ENCODE measurements at places on chromosomes 16 and 17.

DNA sequence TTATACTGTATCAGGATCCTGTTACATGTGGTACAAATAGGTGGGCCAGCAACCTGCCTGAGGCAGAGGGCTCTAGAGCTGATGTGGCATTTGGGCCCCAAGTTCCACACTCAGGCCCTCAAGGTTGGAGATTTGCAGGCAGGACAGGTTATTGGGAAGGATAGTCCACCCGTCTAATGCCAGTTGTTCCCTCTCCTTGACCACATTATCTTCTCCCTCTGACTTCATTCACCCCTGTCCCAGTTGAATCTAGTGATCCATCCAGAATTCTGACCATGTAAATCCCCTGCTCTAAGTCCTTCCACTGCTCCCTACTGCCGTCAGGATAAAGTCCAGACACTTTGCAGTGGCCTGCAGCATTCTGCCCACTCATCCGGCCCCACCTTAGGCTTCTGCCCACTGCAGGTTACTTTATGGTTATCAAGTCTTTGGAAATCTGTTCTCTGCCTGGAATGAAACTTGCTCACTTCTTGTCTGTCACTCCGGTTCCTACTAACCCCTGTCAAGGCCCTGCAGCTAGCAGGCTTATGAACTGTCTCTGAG, 1.9 kb upstream of the NFATC3 start:
- no peak for DNase-seq

GRCh38 chr16:6977291-6977690, 355.4 kb upstream of the RBFOX1 start:
- no peak for DNase-seq

DNA sequence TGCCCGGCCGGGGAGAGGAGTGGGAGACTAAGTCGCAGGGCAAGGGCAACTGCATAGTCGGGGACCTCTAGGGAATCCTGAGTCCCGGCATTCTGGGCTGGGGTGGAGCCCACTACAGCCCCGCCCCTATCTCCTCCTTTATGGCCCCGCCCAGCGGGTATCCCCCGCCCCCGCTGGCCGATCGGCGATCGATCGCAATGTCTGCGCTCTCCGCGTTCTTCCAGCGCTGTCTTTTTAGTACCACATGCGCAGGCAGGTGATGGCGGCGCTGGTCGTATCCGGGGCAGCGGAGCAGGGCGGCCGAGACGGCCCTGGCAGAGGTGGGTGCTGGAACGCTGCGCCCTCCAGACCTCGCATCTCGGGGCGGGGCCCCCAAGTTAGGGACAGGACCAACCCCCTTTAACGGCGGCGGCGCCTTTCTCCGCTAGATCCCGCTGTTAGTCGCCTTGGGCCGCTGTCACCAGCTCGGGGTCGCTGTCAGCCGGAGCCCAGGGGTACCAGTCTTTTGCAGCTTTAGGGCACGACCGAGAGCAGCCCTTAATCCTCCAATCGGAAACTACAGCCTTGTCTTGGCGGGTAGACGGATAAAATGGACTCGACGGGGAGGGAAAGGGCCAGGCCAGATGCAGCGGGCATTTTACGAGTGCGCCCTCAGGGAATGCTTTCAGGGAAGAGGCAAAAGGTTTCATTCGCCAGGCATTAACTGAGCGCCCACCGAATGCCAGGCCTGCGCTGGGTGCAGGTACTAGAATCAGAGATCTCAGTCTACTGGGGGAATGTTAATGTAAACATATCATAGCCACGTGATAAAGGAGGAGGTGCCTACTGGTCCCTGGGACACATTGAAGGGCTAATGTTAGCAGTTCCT, at the start of gene DPH1:
Gene DPH1, plus strand, starts transcription at position 243 of the 868 bp plus-strand sequence. Its CDS starts 17 bp downstream, at position 260.
- peak; percentile 92 for DNase-seq

- no peak for DNase-seq
These were observed 191.6 kb downstream of the WWOX start for GRCh38 chr16:78290872-78291591.

DNA sequence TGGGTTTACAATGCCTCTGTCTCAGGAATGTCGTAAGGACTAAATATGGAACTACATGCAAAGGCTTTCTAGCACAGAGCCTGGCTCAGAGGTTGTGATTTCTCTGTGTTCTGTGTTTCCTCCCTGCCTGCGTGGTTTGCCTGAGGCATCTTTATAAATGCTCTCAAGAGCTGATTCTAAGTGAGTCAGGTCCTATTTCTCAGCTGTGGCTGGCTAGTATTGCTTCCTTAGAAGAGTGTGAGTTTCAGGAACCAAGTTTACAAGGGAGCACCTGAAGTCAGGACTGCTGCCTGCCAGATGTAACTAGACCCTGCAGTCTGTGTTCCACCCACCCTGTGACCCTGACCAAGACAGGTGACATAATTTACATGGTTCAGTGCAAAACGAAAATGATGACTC, 8.0 kb upstream of the CCL1 start:
- DNase-seq = peak; percentile 76

DNA sequence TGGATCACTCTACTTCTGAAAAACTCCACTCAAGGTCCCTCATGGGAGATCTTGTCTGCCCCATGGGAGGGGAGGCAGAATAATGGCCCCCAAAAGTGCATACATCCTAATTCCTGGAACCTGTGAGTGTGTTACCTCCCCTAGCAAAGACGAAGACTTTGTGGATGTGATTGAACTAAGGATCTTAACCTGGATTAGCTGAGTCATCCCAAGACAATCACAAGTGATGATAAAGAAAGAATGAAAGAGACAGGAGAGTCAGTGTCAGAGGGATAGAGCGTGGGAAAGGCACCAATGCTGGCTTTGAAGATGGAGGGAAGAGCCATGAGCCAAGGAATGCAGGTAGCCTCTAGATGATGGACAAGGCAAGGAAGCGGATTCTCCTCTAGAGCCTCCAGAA, 374.7 kb upstream of the DYNLRB2 start:
- no peak for DNase-seq

DNA sequence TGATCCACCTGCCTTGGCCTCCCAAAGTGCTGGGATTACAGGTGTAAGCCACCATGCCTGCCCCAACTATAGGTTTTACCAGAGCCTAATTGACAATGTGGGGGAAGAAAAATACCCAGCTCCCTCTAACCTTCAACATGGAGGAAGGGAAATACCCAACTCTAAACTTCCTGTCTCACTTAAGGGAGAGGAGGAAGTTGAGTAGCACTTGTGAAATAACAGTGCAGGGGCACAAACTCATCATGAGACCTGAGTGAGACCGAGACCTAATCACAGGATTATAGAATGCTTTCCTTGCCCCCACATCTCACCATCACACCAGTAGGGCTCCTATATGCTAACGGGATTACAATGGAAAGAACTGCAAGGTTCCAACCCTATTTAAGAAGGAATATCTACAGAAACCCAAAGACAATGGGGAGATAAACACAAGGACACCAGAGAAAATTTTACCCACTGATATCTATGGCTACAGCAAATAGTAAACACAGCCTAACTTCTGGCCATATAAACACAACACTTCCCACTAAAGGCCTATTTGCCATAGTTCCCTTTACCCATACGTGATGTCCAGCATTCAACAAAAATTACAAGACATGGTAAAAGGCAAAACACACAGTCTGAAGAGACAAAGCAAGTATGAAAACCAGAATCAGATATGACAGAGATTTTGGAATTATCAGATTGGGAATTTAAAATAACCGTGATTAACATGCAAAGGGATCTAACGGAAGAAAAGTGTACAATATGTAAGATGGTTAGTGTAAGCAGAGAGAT, 26.9 kb downstream of the OR3A1 start:
- DNase-seq = no peak

DNA sequence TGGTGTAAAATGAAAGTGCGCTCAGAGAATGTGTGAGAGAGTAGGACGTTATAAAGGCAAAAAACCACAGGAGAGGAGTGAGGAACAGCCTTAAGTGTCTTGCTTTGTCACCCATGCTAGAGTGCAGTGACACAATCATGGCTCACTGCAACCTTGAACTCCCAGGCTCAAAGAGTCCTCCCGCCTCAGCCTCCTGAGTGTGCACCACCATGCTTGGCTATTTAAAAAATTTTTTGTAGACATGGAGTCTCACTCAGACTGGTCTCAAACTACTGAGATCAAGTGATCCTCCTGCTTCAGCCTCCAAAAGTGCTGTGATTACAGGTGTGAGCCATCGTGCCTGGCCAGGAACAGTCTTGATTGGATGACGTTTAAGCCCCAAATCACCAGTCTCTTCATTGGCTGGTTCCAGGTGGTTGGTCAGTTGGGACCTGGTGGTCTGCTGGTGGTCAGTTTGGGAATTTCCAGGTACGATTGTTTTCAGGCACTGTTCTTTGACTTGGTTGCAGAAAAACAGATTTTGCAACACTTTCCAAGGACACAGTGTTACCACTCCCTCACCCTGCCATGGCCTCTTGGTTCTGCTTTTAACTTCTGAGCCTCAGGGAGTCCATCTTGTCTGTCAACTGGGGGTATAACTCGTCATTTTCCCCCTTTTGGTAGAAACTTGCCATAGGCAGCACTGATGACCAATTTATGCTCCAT, 21.2 kb downstream of the DHODH start:
- DNase-seq = no peak

GRCh38 chr16:56606476-56607108, 1.8 kb upstream of the MT2A start:
- DNase-seq = no peak

DNA sequence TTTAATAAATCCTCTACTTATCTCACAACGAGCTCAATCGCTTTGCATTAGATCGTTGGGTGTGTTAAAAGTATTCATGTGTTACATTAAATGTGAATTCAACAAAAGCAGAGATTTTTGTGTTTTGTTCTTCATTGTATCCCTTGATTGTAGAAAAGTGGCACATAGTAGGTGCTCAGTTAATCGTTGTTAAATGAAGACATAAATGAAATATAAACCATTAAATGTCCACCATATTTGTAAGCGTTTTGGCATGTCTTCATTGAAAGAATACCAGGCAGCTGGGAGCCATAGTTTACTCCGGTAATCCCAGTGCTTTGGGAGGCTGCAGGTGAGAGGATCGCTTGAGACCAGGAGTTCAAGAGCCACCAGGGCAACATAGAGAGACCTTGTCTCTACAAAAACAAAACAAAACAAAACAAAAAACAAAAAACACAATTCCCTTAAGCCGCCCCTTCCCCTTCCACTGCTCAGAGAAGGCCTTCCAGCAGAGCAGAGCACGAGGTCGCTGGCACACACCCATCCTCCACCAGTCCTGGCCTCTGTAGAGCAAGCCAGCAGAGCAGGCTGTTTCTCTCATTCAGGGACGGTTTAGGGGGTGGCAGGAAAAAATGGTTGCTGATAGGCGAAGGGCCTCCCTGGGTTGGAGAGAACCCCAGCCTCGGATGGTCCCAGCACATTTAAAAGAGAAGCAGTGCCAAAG, 673 bp upstream of the CHD9 start:
- peak; percentile 57 for DNase-seq

DNA sequence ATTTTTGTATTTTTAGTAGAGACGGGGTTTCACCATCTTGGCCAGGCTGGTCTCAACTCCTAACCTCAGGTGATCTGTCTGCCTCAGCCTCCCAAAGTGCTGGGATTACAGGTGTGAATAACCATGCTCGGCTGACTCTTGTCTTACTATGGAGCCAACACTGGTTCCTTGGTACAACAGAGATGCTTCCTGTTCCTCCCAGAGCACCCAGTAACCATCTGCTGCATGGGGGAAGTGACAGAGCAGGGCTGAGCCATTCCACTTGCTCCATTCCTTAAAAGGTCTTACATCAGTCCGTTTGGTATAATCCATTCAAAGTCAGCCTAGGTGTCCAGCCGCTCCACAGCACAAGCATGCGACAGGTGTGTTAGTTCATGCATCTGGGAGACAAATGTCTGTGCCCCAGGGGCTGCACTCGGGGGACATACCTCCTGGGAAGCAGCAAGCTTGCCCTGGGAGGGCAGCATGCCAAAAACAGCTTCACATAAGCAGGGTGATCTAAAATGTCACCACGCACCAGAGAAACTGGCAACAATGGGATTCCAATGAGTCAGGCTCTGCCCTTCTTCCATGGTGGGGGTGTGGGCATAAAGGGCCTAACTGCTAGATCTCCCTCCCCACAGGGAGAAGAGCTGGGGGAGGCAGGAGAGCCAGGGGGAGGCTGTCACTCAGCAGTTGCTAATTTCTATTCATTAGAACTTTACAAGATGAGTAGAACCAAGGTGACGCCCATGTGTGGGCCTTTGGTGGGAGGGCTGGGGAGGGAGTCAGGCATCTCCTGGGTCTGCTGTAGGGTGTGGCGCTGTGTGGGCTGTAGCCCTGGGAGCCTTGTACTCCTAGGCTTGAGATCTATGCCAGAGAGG, 35.5 kb downstream of the PIPOX start:
- DNase-seq = no peak

DNA sequence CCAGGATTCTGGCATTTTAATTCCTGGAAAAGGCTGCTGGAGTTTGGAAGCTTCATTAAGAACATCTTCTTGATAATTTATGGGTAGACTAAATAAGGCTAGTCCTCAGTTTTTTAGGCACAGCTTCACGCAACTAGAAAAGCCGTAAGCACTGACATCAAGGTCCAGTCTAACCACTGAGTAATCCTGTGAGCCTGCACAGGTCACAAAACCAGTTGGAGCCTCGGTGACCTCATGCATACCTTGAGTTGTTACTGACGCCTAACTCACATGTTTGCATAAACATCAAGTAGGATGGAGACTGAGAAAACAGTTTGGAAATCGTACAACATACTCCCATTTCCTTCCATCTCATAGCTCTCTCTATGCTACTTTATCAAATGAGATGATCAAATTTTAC, 63.8 kb upstream of the RCVRN start:
- no peak for DNase-seq

DNA sequence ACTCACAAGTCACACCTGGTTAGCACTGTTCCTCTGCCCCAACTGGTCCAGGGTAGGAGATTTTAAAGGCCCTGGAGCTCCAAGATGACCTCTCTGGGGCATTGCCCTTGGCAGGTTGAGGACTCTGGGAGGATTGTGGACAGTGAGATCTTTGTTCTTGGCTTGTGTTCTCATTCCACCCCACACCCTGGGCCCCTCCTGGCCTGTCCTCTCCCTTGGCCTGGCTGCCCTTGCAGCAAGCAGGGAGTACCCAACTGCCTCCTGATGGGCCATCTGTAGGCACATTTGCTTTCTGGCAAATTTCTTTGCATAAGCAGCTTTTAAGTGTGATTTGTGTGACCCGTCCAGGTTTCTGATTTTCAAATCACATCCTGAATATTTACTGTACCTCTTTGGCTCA, 239.6 kb downstream of the UTP18 start:
- DNase-seq = no peak

DNA sequence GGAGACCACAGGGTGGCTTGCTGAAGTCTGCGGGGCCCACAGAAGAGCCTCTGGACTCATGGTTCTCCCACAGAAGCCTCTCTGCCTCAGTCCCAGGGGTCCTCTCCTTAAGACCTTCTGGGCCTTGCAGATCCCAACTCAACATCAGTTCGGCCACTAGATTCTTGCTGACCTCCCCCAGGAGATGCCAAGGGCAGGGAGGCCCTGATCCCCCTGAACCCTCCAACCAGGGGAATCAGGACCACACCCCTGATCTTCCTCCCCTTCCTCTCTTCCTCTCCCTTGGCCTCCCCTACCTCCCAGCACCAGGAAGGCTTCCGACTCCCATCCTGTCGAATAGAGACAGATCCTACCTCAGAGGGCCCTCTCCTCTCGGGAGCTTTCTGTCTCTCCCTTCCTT, 53.4 kb downstream of the NOS2 start:
- DNase-seq = no peak

- no peak for DNase-seq
These were observed 3.9 kb upstream of the RBL2 start for GRCh38 chr16:53430363-53430762.

All from OCI-LY7 (cell line).